ENCODE measurements at places on chromosomes 11 and 22. TPM values are rescaled to one million over a fixed set of nuclear protein-coding genes. Genes with fewer than 3 reads are reported as not detected.

The MYBPC3 gene
- total RNA-seq = not detected

- no peak for DNase-seq
Observed at GRCh38 chr22:45974498-45974897, 2.5 kb downstream of the WNT7B start.

DNA sequence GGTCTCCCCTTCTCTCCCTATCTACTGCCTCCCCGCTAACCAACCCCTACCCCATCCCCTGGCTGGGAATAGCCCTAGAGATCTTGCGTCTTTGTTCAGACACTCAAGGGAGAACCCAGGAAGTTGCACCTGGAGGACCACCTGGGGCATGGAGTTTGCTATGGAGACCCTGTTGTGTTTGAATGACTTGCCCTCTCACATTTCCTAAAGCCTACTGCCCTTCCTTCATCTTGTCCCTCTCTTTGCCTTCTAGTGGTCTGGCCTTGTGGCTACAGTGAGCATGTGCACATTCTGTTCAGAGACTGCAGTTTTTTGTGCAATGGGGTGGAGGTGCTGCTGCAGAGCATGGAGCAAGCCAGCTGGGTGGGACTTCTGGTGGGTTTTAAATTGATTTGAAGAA lies 42.5 kb downstream of the ZNRF3 start:
- no peak for DNase-seq

DNA sequence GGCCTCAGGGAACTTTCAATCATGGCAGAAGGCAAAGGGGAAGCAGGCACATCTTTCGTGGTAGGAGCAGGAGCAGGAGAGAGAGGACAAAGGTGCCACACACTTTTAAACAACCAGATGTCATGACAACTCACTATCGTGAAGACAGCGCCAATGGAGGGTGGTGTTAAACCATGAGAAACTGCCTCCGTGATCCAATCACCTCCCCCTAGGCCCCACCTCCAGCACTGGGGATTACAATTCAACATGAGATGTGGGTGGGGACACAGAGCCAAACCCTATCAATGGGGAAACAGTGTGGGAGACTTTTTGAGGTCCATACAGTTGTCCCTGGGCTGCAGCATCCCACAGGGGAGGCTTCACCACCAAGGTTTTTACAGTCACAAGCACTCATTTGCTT lies 41.9 kb upstream of the CFAP300 start:
- no peak for DNase-seq

The OR52R1 gene
- not detected for total RNA-seq

DNA sequence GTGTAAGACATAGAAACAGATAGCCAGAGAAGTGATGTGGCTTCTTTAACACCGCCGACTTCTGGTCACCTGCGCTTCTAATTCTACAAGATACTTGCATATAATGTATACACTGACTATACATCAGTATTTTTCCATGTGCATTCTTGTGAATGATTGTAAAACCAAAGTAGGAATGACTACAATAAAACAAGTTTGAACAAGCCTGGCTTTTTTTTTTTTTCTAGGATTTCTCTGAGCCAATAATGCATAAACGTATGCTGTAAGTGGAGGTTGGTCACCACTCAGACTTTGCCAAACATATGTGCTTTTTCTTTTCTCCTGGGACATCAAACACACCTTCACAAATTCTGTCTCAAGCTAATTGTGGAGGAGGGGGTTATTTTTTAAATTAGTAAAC lies 237.8 kb upstream of the KIRREL3 start:
- no peak for DNase-seq

- DNase-seq = no peak
Observed at GRCh38 chr22:28894334-28894733, 11.0 kb downstream of the ZNRF3 start.

DNA sequence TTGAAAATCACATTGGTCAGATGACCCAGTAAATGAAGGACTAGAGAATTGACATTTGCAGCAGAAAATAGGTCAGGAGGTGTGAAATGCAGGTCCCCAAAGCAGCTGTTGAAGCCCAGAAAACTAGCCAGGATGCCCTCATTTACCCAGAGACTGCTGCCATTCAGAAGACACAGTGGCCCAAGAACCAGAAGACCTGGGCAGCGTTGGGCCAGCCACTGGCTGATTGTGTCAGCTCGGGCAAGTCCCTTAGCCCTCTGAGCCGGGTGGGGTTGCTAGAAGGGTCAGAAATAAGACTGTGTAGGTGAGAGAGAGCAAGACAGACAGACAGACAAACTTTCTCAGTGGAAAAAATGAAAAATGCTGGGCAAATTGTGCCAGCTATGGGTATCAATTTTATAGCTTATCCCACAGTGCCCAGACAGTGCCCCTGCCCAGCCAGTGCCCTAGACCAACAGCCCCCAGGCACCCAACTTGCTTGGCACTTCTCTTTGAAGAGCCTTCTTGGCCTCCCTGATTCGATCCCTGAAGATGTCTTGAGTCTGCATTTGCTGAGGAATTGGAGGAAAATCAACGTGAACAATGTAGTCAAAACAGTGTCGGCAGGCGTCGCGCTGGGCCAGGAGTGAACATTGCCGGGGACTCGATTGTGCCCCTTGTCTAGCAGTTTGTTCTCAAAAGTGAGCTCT lies 198.3 kb downstream of the MN1 start:
- DNase-seq = no peak

DNA sequence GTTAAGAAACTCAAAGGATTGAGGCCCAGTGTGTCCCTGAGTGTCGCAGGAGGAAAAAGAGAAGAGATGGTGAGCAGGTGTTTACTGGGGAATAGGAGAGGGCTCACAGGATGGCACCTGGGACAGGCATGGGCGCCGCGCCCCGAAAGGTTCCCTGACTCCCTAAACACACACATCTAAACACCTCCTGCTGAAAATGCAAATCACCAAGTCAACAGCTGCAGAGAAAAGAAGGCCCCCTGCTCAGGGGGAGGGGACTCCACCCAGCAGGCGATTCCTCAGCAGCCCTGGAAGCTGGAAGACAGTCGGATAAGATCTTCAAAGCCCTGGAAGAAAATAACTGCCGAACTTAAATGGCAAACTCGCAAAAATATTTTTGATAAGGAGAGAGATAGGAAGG lies 377.2 kb downstream of the BRD1 start:
- peak; percentile 23 for DNase-seq

The TSSK2 gene
- total RNA-seq = not detected

DNA sequence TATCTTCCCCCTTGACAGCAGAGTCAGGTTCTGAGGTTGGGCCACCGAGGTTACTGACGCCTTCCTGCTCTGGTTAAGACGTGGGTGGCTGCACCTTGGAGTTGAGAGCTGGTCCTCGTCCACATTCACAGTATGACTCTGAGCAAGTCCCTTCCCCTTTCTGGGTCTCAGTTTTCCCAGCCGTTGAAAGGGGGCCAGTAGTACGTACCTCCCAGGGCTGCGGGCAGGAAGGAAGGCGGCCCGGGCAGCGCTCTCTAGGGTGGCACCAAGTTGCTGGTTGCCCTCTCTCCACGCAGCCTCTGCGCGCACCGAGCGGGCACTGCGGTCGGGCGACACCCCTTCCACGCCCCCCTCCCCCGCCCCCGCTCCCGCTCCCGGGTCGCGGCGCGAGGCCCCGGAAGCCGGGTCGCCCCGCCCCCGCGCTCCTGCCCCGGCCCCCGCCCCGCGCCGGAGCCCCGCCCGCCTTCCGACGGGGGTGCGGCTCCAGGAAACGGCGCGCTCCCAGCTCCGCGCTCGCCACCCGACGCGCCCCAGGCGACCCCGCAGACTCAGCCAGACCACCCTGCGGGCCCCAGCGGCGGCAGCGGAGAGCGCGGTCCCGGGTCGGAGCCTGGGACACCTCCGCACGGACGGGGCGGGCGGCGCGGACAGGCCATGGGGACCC lies at the start of gene EHBP1L1:
TSS of gene EHBP1L1 (plus strand) at position 486 of the 664 bp plus-strand sequence. CDS start 250 bp downstream, outside the sequence.
- DNase-seq = no peak

The CRYAB gene
- 4.0 TPM for total RNA-seq

DNA sequence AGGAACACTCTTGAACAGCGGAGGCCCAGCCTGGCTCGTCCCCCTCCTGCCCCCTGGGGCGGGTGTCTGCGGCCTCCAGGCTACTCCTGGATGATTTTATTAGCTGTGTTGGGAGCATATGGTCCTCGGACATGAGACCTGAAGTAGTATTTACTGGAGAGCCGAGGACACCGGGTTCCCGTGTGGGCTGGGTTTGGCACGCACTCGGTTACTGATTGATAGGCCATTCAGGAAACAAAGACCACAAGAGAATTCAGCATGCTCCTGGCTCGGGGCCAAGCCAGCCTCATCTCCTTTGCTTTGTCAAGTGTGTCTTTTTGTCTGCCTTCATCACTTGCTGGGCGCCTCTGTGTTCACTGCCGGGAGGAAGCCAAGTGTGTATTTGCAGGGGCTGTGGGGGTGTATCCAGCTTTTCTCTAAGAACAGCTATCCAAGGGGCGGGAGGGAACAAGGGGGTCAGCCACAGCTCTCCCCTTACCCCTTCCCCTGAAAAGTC lies 9.7 kb downstream of the FXYD2 start:
- DNase-seq = no peak

The RFPL3 gene
- total RNA-seq = not detected

GRCh38 chr22:44702479-44703198 lies 635 bp downstream of the PRR5 start:
- no peak for DNase-seq

Measured in H1 (cell line).